ENCODE measurements at places on chromosomes 1 and 21.

GRCh38 chr1:224513383-224513782, 78.8 kb upstream of the WDR26 start:
- DNase-seq = no peak

GRCh38 chr1:87785386-87785785, 456.7 kb downstream of the LMO4 start:
- DNase-seq = no peak

DNA sequence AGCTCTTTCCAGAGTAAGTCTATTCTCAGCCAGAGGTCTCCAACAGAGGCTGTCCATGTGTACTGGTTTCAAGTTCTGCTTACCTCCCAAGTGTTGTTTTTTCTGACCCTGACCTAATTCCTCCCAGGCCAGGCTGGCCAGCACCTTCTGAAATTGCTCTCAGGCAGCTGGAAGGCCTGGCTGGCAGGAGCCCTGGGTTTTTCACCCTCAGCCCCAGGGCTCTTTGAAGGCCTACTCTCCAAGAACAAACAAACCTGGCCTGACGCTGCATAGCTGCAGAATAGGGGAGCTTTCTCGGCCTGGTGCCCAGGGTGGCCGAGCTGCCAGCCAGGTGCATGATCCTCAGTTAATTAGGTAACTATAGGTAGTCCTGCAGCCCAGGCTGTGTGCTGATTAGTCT, 147.5 kb downstream of the CACNA1E start:
- no peak for DNase-seq

GRCh38 chr1:173870252-173871075, 2.3 kb downstream of the ZBTB37 start:
- no peak for DNase-seq

DNA sequence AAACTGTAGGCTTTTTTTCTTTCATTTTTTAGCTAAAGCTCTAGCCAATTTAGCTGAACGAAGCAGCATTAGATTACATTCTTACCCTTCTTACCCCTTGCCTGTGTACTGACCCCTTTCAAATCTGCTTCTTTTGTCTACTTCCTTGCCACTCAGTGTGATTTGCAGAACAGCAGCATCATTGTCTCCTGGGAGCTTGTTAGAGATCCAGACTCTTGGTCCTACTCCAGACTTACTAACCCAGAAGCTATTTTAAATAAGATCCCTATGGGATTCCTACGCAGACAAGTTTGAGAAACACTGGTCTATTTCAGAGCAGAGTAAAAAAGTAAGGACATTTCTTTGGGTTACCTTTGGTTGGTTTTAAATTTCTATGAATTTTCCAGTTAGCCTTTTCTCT, 13.8 kb downstream of the LRRC39 start:
- DNase-seq = no peak

- no peak for DNase-seq
These were observed 1.1 kb upstream of the KCNQ4 start for GRCh38 chr1:40782371-40782956.

DNA sequence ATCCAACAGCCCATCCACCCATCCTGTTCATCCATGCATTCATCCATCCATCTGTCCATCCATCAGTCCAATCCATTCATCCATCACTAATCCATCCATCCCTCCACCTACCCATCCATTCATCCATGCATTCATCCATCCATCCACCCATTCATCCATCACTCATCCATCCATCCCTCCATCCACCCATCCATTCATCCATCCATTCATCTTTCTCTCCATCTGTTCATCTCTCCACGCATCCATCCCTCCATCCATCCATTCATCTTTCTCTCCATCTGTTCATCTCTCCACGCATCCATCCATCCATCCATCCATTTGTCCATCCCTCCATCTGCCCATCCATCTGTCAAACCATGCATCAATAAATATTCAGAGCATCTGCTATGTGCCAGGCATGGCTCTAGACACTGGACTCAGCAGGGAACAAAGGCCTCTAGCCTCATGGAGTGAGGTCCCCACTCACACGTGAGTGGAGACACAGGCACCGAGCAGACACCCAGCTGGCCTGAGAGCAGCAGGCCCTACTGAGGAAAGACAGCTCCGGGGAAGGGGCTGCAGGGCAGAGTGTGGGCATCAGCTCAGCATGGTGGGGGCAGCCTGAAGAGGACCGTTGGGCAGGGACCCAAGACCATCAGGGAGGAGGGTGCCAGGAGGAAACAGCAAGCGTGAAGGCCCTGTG, 9.6 kb downstream of the KRTAP10-1 start:
- DNase-seq = no peak

GRCh38 chr1:10992864-10993263, 19.6 kb upstream of the TARDBP start:
- DNase-seq = no peak

GRCh38 chr1:19458815-19459417, 26.4 kb downstream of the CAPZB start:
- no peak for DNase-seq

DNA sequence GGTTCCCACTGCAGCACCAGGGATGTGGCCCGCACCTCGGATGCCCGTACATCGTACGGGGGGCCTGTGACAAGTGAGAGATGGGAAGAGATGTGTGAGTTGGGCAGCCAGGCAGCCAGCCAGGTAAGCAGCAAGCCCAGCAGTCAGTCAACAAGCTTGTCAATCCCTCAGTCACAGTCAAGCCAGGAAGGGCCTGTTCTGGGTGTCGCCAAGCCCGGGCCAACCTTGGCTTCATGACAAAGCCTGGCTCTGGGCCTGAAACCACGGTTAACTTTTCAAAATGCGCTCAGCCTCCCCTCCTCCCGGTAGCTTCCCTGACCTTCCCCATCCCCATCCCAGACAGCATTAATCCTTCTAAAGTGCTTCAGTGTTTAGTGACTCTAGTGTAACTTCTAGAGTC, 31.8 kb downstream of the MYOM3 start:
- DNase-seq = no peak

- DNase-seq = no peak
These were observed 6.3 kb downstream of the CDKN2C start for GRCh38 chr1:50976111-50976889.

All from stimulated activated CD4-positive, alpha-beta T cell treated with anti-CD3 and anti-CD28 coated beads, TNF-alpha, amount 100 ng/mL, for 1 hour (primary cell).